Myocyte (in vitro differentiated cells): ENCODE measurements at places on chromosomes 1 and 21.

DNA sequence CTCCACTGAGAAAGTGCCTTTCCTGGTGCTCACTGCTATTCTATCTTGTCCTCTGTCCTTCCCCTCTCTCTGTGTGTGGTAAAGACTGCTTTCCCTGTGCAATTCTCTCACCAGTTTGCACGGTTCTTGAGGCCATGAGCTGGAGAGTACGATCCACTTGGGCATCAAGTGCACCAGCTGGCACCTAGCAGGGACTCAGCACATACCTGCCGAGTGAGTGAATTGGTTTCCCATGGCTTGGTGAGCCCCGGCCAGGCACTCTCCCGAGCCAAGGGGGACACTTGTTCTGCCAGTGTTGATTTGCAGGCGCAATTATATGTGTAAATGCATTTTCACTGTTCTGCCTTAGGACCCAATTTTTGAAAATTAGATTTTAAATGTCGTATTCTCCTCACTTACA, 313.5 kb downstream of the DISC1 start:
- peak; percentile 58 for DNase-seq

DNA sequence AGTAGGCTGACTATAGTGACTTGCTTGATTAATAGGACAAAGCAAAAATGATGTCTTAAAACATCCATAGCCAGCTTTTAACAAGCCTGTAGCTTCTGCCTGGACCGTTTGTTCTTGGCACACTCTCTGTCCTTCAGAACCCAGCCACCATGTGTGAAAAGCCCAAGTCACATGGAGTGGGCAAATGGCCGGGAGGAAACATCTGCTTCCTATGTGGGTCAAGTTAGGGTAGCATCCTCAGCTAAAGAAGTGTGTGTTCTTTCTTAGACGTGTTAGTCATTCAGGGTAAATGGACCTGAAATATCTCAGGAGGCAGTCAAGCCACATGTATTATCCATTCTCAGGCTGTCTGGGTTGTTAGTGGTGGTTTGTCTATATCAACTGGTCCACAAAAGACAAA, 23.4 kb downstream of the RD3 start:
- DNase-seq: peak; percentile 44

GRCh38 chr1:101293461-101294051, 56.7 kb downstream of the S1PR1 start:
- peak; percentile 88 for DNase-seq

GRCh38 chr1:225908013-225908640, 15.9 kb downstream of the PYCR2 start:
- no peak for DNase-seq

- DNase-seq: no peak
Measured at GRCh38 chr1:151823175-151823574, 8.4 kb downstream of the RORC start.

DNA sequence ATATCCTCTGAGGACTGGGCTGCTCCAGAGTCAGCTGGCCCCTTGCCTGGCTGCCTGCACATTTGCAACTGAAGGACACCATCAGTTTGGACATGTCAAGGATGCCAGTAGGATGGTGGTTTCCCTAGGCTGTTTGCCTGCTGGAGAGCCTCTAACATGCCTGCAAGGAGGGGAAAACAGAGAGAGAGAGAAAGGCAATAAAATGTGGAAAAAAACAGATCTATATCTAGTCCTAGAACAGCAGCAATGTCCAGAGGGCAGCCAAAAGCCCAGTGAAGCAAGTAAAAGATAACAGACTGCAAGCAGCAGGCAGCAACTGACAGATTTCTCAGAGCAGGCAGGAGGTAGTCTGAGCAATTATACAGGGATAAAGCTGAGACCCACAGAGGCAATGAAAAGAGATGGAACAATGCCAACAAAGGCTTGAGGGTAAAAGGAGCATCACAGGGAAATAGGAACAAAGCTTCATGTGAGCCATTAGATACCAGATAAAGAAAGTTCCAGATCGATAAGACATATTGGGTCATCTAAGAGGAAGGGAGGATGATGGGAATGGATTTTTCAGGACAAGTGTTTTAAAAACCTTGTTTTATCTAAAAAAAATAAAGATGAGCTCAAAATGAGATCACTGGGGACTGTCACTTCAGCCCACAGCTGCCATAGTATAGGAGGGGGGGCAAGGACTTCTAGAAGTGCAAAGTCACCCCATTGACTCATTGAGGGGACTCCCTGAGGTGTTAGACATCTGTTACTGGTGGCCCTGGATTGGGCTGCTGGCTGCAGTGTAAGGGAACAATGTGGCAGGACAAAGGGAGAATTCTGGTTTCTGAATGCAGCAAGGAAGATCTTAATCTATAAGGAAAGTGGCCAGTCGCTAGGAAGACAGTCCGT, 38.6 kb upstream of the GADD45A start:
- DNase-seq: peak; percentile 62

DNA sequence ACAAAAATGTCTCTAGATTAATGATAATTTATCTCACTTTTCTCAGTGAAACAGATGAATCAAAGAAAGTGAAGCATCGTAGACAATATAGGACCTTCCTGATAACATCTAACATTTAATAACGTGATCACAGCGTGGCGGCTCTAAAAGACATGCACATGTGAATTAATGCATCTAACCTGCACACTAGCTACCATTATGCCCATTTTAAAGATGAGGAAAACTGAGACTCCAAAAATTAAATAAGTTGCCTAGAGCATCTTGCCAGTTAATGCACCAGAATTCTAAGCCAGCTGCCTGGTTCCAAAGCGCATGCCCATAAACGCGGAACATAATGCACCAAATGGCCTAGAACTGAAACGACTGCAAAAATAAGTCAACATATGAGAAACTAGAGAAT, 23.5 kb downstream of the ERG start:
- no peak for DNase-seq

- DNase-seq: no peak
Measured at GRCh38 chr1:97013136-97013535, 291.6 kb downstream of the PTBP2 start.

- peak; percentile 62 for DNase-seq
Measured at GRCh38 chr1:93614986-93615581, 66.6 kb downstream of the BCAR3 start.

DNA sequence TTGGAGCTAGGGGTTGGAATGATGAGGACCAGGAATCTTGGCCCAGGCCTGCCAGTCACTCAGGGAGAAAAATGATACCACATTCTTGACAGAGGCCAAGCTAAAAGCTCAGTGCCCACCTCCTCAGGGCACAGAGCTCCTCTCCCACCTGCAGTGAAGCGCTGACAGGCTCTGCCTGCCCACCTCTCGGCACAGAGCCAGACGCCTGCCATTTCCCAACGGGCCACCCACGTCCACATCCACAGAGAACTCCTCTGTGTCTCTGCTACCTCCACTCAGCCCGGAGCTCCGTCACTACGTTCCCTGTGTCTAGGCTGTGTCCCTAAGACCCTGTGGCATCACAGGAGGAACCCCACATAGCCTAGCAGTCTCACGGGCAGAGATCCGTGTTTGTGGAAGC, 60.8 kb downstream of the MRPL37 start:
- no peak for DNase-seq

- DNase-seq: peak; percentile 59
Measured at GRCh38 chr1:8020032-8020431, 6.1 kb downstream of the ERRFI1 start.

GRCh38 chr1:206036663-206037455, 13.2 kb upstream of the CTSE start:
- DNase-seq: peak; percentile 5

GRCh38 chr1:47578026-47578720, 140.3 kb downstream of the FOXD2 start:
- no peak for DNase-seq

- peak; percentile 42 for DNase-seq
Measured at GRCh38 chr1:224433041-224433691, 1.4 kb downstream of the WDR26 start.

GRCh38 chr1:45543581-45544417, 6.8 kb upstream of the AKR1A1 start:
- no peak for DNase-seq

- DNase-seq: no peak
Measured at GRCh38 chr1:102896286-102896685, 212.0 kb downstream of the COL11A1 start.
